ENCODE measurements at places on chromosomes 5 and 9.

DNA sequence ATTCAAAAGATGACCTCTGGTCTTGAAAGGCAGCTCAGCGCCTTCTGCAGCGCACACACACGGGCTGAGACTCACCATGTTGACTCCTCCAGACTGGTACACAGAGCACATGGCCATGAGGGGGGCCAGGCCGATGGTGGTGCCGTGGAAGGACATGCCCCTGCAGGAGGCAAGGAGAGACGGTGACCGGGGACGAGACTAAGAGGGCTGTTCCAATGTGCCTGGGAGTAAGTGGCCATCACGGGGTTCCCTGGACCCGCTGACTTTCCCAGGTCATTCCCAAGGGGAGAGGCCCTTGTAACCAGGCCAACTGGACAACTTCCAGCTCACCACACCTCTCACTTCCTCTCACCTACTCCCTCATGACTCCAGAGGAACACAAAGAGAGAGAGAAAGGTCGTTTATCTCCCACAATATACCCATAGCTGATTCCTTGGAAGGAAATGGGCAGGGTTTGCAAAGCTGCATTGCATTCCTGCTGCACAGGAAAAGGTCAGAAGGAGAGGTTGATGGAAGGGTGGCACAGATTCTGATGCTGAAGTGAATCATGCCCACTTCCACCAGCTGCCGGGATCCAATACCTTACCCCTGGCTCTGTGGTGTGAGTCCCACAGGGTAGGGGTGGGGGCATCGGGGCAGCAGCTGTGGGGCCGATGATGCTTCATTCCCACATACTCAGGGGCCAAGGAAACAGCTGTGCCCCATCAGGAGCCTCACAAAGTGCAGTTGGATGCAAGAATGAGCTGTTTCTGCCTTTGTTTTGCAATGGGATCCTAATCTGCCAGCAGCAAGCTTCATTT, 47.2 kb downstream of the NIPAL4 start:
- no peak for DNase-seq

- no peak for DNase-seq
Observed at GRCh38 chr9:26800322-26800721, 92.3 kb downstream of the CAAP1 start.

DNA sequence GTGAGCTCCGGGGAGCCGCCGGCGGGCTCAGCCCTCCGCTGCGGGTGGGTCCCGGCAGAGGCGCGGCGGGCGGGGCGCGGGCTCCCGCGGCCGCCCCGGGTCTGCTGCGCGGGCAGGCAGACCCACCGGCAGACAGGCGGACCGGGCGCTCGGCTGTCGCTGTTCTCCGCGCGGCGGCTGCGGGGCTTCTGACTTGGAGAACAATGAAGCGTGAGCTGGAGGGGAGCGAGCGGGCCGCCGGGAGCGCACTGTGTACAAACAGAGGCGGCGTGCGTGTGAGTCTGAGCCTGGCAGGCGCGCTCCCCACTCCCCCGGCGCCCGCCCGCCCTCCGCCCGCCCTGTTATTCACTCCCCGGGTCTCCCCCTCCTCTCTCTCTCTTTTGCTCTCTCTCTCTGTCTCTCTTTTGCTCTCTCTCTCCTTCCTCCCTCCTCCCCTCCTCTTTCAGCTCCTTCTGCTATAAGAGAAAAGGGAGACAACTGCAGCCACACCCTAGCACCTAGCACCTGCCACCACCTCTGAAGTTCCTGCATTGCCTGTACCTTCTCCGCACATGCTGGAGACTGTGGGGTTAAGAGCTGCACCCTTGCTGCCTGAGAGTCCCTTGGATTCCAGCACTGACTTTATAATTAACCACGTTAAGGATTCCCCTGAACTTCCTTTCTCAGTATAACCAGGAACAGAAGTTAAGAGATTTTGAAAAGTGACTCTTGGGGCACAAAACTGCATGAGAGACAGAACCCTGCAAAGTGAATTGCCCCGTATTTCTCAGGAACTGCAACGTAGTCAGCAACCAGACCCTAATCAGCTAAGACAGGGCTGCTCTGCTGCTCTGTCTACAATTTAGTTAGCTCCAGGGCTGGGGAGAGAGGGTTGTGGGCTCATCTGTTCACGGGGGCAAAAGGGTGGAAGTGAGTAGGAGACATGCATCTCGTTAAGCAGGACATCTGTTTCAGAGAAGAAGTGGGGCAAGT, at the start of gene EDIL3:
Gene EDIL3, minus strand, starts transcription at position 277 of the 972 bp plus-strand sequence. CDS start 506 bp downstream, outside the sequence.
- no peak for DNase-seq

DNA sequence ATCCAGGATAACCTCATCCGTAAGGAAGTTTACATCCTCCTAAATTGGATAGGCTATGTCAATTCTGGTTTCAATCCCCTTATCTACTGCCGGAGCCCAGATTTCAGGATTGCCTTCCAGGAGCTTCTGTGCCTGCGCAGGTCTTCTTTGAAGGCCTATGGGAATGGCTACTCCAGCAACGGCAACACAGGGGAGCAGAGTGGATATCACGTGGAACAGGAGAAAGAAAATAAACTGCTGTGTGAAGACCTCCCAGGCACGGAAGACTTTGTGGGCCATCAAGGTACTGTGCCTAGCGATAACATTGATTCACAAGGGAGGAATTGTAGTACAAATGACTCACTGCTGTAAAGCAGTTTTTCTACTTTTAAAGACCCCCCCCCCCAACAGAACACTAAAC, 1.3 kb downstream of the ADRB2 start:
- DNase-seq = no peak

- DNase-seq = no peak
Observed at GRCh38 chr5:159120446-159120845, 20.7 kb upstream of the EBF1 start.

DNA sequence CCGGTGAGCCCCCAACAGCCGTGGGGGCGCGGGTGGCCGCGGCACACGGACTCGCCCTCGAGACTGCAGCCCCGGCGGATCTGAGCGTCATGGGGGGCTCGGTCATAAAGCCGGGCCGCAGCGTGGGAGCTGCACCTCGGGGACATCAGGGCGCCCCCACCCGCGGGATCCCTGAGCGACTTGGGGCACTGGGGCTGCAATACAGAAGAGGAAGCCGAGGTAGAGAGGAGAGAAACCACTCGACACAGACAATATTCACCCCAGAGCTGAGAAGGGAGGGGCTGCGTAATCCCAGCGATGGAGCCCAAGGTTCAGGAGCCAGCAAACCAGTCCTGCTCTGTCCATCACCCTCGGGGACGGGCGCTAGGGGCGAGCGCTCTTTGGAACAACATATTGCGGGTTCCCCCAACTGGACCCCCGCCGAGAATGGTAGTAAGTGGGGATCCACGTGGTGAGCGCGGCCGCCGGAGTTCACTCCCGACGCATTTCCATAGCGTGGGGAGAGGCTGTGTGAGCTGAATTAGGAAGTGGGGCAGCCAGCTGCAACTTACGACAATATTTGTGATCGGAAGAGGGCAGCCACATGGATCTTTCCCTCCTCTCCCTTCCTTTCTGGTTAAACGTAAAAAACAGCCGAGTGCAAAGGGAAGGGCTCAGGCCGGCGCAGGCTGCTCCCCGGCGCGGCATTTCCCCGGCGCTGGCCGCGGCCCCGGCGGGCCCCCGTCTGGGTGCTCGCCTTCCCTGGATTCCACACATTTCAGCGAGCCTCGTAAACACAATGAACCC, 9.9 kb downstream of the PTCH1 start:
- peak; percentile 36 for DNase-seq

GRCh38 chr5:332843-333242, 11.3 kb downstream of the AHRR start:
- peak; percentile 40 for DNase-seq

DNA sequence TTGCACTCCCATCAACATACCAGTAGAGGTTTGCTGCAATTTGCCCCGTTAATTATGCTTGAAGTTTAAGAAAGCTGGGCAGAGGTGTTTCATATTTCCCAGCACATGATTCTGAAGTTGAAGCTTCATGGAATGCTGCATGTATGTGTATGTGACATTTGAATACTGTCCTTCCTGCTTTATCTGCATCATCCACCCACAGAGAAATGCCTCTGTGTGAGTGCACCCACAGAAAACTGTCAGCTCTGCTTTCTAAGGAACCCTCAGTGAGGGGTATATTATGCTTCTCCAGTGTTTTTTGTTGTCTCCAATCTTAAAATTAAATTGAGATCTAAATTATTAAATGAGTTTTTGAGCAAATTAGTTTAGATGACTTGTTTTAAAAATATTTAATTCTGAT, 358.1 kb upstream of the PIK3R1 start:
- no peak for DNase-seq

DNA sequence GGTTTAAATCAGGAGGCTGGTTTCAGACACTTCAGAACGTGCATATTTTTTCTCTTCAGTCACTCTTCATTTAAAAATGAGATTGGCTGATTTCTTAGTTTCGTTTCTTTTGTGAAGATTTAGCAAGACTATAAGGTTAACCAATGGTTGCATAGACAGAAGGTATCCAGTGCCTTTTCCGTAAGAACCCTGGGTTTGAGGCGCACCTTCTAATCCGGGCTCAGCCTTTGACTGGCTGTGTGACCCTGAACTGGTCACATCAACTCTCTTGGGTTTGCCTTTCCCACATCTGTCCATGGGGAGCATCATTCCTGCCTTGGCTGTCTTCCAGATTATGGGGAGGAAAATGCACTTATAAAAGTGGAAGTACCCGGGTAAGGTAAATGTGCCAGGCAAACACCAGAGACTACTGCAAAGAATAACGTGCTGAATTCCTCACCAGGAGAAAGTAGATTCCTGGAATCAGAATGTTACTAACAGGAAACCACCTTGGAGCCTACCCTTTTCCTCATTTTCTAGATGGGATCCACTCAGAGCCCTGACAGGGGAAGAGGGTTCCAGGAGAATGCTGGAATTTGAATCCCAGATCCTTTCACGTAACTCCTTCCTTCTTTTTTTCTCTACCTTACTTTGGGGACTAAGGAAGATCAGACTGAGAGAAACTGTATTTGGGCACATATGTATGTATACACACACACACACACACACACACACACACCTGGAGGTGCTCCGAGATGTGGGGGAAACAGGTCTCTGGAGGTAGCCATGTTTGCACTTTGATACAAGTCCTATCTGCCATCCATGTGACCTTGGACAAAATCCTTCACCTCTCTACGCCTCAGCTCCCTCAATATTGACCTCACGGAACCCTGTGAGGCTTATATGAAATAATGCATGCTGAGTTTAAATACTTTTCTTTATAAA, 6.8 kb downstream of the HAND1 start:
- DNase-seq = no peak

DNA sequence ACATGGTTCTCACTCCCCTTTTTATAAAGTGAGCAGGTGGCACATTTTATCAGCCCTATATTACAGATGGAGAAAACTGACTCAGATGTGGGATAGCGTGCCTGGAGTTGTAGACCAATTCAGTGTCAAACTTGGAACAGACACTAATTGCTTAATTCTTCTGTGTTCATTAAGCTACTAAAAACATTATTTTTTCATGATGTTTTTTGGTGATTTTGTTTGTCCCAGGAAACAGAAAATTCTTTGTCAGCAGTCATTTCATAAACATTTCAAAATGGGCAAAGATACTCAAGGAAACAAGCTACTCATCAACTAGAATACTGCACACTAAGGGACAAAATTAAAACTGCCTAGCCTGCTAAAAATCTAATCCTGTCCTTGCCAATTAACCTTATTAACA, 2.2 kb downstream of the ABHD17B start:
- DNase-seq = no peak

- DNase-seq = no peak
Observed at GRCh38 chr5:140340605-140341121, 5.7 kb downstream of the HBEGF start.

DNA sequence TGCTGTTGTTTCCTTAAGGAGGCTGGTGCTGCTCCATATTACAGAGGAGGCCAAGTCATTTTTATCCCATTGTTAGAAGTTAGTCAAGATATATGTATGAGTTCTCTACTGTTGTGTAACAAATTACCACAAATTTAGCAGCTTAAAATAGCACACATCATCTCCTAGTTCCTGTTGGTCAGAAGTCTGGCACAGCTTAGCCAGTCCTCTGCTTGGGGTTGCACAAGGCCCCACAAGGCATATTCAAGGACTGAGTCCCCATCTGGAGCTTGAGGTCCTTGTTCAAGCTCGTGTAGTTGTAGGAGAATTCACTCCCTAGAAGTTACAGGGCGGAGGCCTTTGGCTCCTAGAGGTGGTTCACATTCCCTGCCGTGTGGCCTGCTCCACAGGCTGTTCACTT, 14.7 kb downstream of the MTAP start:
- no peak for DNase-seq

GRCh38 chr9:102985162-102985895, 9.8 kb upstream of the CYLC2 start:
- no peak for DNase-seq

GRCh38 chr5:104088876-104089778, 526.5 kb upstream of the NUDT12 start:
- DNase-seq = no peak

DNA sequence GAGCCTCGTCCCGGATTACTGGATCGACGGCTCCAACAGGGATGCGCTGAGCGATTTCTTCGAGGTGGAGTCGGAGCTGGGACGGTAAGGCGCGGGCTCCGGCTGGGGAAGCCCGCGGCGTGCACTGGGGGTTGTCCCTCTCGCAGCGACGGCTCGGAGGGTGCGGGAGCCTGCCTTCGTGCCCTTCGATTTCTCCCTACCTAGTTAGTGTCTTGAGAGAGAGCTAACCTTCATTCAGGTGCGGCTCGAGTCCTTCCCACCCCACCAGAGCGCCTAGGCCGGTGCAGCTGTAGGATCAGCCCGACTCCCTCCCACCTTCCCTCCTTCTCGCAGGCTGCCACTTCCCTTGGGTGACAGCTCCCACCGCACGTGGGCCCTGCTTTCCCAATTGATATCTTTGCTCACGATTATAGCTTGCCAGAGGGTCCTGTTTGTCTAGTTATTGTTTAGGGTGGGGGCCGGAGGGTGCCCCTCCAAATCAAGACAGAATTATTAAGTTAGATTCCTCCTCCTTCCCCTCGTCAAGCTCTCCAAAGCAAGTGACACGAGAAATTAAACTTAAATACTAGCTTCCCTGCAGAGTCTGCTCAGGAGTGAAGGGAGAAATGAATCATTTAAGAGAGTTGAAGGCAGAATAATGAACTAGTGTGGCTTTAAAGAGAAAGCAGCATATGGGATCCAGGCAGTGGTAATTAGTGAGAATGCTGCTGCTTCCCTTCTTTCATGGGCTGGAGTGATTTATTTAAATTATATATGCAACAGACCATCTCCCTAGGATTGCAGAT, 569 bp downstream of the CAMK4 start:
- DNase-seq = peak; percentile 54

- DNase-seq = no peak
Observed at GRCh38 chr5:159362220-159362619, 31.9 kb upstream of the IL12B start.

- no peak for DNase-seq
Observed at GRCh38 chr9:32487981-32488380, 38.0 kb downstream of the RIGI start.

GRCh38 chr5:36624277-36624676, 17.9 kb downstream of the SLC1A3 start:
- no peak for DNase-seq
